Stimulated activated CD8-positive, alpha-beta memory T cell treated with anti-CD3 and anti-CD28 coated beads, Interleukin-4, amount 100 ng/mL, for 4 hours (primary cell): ENCODE measurements at places on chromosomes 6 and 20.

GRCh38 chr20:52402514-52402913 is 210.9 kb upstream of the ZFP64 start:
- DNase-seq = no peak

DNA sequence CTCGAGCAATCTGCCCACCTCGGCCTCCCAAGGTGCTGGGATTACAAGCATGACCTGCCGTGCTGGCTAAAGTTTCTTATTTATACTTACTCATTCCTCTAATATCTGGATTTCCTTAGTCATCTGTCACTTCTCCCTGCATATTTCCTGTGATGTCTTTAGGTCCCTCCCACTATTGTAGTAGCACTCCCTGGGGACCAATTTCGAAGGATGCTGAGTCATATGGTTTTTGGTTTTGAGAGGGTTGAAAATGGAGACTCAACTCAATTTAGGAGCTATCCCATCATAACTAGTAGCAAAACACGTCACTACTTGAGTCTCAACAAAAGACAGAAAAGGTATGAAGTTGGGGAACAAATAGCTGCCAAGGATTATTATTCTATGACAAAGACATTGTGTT is 20.2 kb downstream of the MCUR1 start:
- DNase-seq = no peak

GRCh38 chr6:106120006-106120405 is 33.9 kb downstream of the PRDM1 start:
- DNase-seq = no peak

DNA sequence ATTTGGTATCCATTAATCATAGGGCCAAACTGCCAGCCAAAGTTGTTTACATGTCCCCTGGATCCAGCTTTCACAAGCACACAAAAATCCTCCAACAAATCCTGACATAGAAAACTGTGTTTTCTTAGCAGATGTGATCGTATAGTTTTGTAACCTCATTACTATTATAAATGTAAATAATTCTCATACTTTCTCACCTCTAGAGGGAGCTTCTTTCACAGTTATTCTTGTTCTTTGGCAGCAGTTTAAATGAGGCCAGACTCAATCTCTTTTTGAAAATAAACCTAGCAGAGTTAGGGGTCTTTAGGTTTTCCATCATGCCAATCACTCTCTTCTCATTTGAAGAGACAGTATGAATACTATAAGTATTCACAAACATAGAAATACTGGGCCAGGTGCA is 17.0 kb upstream of the ZNF318 start:
- DNase-seq = no peak

DNA sequence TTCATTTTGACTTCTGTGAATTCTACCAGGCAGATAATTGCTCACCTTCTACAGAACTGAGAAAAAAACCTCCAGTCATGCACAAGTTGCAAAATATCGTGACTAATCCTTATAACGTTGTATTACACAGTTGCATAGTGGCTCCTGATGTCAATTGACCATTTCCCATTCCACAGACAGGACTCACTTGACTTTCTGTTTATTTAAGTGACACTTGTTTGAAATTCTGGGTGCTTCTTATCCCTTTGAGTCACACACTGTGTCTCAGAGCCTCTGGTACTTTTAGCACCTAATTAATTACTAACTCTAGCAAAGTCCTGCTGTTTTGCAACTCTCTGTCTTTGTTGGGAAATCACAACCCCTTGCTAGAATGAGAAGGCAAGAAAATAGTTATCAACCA is 16.2 kb upstream of the RSPO3 start:
- DNase-seq = no peak

DNA sequence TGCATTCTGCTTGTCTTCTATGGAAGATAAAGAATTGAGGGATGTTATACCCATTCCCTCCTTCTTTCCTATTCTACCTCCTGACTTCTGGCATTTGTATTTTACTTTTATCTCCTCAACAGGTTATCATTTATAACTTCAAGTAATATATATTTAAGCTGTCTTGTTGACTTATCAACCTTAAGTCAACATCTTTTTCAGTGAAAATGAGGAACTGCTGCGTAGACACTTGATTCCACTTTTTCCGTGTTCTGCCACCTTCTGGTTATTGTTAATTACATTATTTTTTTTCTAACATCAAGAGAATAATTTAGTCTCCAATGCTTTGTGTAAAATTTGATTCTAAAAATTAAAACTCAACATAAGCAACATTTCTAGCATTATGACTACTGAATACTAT is 107.5 kb downstream of the PRKN start:
- no peak for DNase-seq

- DNase-seq = no peak
Observed at GRCh38 chr6:160949531-160949930, 42.0 kb upstream of the MAP3K4 start.

DNA sequence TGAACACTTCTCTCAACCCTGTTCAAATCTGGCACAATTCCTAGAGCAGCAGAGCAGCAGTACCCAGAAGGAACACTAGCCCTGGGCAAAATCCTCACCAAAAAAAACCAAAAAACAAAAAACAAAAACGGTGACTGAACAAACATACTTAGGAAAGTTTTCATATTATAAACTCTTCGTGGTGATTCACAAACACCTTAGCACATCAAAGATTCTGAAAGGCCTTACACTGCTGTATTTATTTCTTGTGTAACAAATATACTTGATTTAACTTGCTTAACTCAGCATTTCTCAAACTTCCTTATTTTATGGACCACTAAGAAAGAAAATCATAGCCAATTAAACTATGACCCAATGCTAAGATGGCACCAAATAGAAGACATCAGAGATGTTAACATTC is 57.8 kb upstream of the RREB1 start:
- DNase-seq = no peak

DNA sequence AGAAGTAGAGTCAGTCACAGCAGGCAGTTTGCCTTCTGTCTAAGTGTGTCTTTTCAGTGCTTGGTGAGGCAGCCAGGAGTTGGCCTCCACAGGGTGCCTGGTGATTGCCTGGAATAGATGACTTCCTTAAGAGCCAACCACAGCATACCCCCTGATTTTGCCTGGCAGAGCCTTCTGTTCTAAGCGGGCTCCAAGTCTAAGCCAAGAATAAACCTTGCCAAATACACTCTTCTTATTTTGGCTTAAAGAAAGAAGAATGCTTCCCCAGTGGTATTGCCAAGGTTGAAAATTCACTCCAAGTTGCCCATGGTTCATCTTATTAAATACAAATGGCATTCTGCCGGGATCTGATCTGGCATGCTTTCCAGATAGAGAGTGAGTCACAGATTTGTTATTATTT is 1424.8 kb upstream of the EYS start:
- no peak for DNase-seq

- DNase-seq = no peak
Observed at GRCh38 chr20:59782986-59783640, 150.3 kb downstream of the SYCP2 start.

DNA sequence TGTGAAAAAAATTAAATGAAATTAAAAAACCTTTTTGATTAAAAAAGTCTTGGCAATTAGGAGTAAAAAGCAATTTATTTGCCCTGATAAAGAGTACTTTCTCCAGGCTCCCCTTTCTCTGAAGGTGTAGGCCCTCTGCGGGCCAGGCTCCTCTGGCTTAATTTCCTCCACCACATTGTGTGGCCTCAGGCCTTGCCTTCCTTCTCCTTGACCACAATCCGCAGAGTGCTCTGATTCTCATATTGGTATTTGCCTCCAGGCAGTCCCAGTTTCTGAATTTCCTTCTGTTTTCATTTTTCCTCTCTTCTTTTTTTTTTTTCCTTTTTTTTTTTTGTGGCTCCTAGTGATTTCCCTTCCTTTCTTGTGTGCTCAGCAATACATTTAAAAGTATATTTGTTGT is 96.4 kb downstream of the AIG1 start:
- DNase-seq = no peak

DNA sequence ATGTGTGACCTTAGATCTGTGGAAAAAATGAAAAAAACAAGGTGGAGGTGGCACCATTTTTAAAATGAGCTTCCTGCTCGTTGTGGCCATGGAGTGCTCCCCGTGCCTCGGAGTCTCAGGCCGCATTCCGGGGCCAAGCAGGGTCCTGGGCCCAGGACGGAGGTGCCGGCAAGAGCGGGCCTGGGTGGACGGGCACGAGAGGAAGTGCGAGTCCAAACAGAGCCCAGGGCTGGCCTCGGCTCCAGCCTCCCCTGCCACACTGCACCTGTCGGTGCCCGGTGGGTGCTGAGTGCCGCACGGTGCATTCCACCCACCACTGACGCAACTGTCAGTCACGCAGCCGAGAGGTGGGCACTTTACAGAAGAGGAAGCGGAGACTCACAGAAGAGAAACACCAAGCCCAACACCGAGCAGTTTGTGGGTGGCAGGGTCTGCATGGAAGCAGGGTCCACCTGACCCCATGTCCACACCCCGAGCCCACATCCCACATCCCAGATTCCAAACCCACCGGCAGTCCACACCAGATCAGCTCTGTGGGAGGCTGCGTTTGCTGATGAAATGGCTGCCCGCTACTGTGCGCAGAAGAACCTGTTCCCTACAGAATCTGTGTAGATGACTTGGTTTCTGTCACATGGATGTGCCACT is 97.7 kb downstream of the PSMB1 start:
- DNase-seq = no peak

DNA sequence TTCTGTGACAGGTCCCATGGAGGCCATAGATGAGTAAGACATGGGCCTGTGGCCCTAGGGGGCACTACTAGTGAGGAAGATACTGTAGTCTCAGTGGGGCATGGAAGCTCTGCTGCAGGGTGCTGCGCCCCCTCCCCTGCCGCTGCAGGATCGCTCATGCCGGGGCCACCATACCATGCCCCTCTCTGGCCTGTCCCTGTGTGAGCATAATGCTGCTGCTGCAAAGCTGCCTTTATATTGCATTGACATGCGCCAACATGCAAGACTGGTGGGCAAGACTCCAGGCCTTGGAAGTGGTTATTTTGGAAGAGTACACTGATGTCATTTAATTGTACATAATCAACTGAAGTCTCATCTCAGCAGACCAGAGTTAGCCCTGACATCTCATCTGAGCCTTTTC is 60.0 kb downstream of the TOX2 start:
- DNase-seq = no peak

DNA sequence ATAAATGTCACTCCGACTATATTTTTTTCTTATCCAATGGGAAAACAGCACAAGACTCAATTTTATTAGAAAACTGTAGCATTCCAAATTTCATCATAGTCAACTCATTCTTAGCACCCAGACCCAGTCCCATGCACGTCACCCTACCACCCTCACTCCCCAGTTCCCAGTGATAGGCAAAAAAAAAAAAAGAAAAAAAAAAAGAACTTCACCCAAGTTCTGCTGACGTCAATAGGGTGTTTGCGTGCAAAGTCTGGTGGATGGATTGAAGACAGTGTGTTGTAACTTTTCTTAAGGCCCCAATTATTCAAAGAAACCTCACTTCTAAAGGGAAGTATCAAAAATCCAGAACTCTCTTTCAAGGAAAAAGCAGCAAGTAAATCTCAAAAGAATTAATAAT is 213.9 kb upstream of the PRDM1 start:
- no peak for DNase-seq

DNA sequence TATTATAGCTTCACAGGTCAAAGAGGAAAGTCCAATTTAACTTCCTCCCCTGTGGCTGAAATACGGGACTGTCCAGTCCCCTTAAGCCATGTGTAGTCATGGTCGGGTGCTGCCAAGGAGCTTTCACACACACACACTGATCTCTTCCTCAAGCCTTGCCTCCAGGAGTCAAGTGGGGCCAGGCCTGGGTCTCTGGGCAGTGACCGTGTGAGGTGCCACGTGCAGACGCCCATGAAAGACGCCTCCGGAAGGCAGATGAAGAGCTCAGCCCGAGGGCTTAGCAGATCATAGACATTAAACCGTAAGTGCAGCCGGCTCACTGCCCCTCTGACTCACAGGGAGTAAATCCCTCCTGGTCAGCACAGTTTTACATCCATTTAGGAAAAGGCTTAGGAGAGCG is 4.2 kb downstream of the GABRR2 start:
- DNase-seq = no peak

DNA sequence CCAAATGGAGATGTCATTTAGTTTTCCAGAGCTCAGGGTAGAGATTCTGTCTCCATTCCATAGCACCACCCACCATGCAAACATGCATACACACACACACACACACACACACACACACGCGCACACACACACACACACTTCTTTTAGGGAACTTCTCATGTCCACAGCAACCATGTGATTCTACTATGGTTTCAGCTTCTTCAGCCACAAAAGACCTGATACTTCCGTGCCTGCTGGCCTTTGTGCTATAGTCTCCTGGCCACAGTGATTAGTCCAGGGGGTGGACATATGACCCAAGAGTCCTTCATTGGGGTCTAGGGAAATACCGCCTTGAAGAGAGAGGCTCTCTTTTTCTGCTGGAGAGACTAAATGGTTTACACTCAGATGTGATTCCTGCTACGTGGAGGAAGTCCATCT is 53.5 kb downstream of the CARMIL1 start:
- DNase-seq = no peak

DNA sequence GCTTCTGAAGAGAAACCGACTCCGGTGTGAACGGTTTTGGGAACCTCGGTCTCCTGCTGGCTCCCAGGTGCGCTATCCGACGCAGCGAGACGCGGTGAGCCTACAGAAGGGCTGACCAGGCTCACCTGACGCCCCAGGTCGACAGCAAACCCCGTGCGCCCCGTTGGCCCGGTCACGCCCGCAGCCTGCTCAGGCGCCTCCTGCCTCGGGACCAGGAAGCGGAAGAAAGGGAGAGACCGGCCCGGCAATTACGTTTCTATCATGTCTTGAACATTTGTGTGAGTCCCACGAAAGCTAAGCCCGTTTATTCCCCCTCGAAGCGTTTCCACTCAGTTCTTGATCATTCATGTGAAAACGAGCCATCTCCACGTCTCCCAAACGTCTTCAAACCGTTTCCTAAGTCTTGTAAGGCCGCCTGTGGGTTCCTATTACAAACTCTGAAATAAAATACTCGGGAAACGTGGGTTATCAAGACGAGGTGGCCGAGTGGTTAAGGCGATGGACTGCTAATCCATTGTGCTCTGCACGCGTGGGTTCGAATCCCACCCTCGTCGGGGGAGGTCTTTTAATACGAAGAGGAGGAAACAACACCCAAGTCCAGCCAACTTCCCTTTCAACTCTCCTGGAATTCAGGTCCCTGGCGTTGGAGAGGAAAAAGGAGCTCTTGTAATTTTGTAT is 150.5 kb upstream of the PRSS16 start:
- DNase-seq = no peak

DNA sequence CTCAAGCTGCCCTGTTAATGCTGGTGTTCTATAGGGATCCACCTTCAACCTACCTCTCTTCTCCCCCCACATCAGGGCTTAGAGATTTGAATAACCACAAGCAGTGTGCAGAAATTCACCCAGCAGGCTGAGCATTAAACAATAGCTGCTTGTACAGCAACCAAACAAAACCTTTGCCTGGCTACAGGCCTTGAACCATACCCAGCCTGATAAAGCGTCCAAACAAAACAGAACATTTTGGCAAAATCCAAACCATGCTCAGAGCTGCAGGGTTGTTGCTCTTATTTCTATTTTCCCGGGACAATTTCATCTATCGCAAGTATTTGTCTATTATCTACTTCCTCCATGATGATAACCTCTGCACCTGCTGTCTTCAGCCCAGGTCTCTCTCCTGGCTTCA is 142.3 kb downstream of the UNC5CL start:
- no peak for DNase-seq

- no peak for DNase-seq
Observed at GRCh38 chr6:158377860-158378259, 65.6 kb downstream of the TULP4 start.
